ENCODE measurements at places on chromosomes 6 and 20.

DNA sequence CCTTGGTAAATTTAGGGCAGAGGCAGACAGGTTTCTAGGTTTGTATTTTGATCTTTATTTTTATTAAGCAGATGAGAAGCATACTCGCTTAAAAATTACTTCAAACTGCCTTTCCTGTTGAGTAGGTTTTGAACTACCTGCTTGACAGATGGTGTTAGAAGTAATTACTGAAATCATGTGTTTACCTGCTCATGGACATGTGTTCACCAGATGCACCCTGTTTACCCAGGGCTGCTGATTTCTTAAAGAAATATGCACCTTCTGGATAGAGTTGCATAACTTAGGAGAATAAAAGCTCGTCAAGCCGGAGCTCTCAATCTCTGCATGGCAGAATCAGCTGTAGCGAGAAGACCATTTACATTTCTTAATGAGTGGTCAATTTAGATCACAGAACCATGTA lies 165.1 kb downstream of the CDKAL1 start:
- no peak for DNase-seq

- no peak for DNase-seq
Measured at GRCh38 chr6:107806691-107807090, 17.4 kb downstream of the SCML4 start.

DNA sequence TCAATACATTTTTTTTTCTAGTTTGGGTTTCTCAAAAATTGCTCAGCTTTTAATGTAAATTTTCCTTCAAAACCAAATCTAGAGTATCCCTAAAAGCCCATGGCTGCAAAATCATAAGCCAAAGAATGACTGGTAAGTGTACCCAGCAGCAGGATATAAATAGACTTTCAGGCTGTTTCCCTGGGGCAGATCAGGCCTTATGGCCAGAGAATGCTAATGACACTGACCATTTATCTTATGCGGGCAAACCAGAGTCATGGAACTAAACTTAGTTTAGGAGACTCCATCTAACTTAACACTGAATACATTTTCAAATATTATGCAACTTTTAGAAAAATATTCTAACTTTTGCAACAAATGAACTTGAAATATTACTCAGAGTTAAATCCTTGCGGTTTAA lies 7.4 kb downstream of the OSER1 start:
- no peak for DNase-seq

GRCh38 chr20:56628873-56629463 lies at the start of gene TFAP2C:
Gene TFAP2C, plus strand, starts transcription at chr20:56629306. Its CDS starts 239 bp downstream, at chr20:56629545.
- DNase-seq = peak; percentile 27

DNA sequence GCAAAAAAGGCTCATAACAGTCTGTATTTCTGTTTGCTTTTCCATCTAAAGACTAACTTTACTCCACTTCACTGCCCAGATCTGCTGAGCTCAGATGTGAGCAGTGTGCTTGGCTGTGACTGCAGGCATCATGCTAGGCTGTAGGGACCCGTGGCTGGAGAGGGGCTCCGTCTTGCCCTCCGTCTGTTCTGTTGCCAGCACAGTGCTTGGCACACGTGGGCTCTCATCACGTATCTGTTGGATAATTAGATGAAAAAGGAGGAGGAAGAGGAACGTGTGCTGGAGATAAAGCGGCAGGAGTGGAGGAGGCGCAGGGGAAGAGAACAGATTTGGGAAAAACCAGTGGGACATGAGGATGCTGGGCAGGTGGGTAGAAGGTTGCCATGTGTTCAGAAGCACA lies 57.6 kb upstream of the IER3 start:
- no peak for DNase-seq

GRCh38 chr6:160532315-160532714 lies 131.8 kb downstream of the LPA start:
- DNase-seq = no peak

GRCh38 chr20:22918286-22918983 lies 116.7 kb upstream of the SSTR4 start:
- DNase-seq = no peak

DNA sequence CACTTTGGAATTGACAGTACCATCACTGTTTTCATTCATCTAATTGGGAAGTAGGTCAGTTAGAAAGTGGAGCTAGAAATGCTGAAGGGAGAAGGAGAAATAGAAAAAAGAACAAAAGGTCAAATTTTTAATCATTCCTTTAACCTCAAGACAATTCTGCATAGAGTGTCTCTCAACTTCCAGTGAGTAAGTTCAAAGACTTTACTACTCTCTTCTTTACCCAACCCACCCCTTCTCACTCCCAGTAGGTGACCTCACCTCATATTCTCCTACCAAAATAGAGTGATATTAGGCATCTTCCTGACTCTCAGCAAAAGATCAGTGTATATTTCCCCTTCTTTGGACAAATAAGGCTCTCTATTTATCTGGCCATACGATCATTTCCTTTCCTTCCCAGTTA lies 340.0 kb upstream of the JAG1 start:
- no peak for DNase-seq

DNA sequence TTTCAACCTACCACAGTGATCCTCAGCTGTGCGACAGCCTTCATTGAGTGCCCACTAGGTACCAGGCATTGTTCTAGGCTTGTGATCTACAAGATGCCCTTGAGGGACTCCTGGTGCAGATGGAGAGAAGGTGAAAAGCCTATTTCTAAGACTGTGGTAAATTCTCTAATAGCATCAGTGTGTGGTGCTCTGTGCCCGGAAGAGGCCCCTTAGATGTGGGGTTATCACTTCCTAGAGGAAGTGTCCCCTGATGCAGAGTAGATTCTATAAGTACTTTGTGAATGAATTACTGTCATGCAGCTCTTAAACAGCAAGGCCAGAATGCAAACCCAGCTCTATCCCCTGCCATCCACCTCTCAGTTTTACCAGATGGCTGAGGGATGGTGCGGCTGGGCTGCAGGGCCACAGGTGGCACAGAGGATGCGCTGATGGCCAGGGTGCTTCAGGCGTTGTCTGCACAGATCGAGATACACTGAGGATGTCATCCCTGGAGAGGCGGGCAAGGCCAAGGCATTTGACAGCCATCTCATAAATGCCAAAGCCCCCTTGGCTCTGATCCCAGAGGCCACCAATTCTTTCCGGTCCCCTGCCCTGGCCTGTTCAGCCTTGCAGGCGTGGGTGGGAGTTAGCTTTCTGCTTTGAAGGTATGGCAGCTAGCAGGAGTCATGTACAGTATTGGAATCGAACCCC lies 96.7 kb downstream of the TOX2 start:
- no peak for DNase-seq

- no peak for DNase-seq
Measured at GRCh38 chr6:11947575-11947974, 64.5 kb upstream of the HIVEP1 start.

DNA sequence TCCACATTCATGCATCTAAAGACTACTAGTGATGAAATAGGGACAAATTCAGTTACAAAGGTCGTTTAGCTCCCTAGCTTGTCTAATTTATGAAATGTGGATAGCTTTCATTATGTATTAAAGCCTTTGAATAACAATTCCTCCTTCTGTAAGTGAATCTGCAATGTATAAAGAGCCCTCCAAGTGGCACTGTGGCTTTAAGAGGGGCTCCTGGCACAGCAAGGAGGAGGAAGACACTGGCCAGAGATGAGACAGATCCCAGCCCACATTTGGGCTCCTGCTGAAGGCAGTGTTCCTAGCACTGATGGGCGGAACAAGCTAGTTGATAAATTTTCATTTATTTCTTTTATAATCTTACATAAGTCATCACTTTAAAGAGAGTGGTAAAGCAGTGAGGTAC lies 17.6 kb upstream of the FUCA2 start:
- no peak for DNase-seq

DNA sequence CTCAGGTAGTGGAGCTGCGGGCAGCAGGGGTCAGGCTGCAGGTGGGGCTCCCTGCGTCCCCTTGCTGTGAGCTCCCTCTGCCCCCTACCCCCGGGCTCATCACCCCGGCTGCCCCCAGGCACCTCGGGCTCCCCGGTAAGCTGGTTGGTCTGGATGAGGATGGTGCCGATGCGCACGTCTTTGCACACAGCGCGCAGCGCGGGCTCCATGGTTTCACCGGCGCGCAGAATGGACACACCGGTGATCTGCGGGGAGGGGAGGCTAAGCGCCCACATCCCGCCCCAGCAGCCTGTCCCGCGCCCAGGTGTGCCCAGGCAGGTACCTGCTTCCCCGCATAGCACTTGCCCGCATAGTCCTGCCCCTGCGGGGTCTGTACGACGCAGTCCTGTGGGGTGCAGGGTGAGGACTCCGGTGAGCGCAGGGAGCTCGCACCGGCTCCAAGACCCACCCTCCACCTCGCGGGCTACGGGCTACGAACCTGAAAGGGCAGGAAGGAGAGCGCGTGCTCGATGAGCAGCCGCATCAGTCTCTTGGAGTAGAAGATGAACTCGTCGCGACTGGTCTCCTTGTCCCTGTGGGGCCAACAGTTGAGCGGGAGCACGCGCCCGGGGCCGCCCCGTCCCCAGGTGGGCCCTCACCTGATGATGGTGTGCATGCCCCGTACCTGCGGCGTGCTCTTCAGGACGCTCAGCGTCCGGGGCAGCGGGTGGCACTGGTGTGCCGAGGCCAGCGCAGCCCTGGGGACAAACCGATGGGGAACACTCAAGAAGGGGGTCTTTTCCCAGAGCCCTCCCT lies 15.5 kb downstream of the UCKL1 start:
- no peak for DNase-seq

- no peak for DNase-seq
Measured at GRCh38 chr6:75794351-75794846, 45.4 kb downstream of the MYO6 start.

GRCh38 chr6:156009656-156010055 lies 554.0 kb upstream of the NOX3 start:
- DNase-seq = no peak

GRCh38 chr6:107128175-107128574 lies 12.9 kb upstream of the BEND3 start:
- no peak for DNase-seq
